PC-3 (cell line): ENCODE measurements at places on chromosomes 2 and 18. TPM values are rescaled to one million over a fixed set of nuclear protein-coding genes. Genes with fewer than 3 reads are reported as not detected.

DNA sequence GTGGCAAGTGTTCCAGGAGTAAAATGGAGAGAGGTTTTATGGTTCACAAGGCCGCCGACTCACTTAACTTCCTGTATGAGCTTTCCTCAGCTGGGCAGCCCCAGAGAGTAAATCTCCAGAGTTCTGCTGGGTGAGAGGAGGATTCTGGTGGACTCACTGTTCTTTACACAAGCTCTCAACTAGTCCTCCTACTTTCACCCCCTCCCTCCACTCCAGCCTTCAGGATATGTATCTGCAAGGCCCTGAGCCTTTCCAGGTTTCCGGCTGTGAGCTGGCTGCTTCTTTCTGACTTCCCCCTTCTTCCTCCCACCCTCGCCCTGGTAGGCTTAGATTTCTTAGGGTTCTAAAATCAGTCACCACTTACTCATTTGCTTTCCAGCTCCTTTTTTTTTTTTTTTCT, 34.0 kb downstream of the EML6 start:
- H3K27ac ChIP-seq: peak overlapping the region; percentile 2
- H3K4me1 ChIP-seq: peaks cover 45% of the 10 kb centered on the region
- DNase-seq: peak; percentile 51
- H3K36me3 ChIP-seq: no peaks in the 10 kb centered on the region
- no peak overlapping the region for H3K4me3 ChIP-seq

DNA sequence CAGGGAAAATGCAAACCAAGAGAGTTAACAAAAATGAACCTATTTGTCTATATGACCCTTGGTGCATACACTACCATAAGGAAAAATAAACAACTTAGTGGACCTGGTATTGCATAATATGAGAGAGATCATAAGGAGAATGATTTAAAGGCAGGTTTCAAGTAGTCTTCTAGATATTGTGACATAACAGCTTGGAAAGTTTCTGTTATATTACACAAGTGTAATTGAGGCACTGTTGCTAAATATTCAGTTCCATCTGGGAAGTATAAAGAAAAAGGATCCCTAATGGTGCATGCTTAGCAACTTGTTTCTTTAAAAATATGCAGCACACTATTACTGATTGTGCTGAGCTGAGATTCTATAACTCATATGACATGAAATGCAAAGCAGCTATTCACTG, 252.2 kb upstream of the SPHKAP start:
- H3K27ac ChIP-seq: no peak overlapping the region
- H3K36me3 ChIP-seq: no peaks in the 10 kb centered on the region
- H3K4me1 ChIP-seq: no peaks in the 10 kb centered on the region

GRCh38 chr2:133843551-133843950, 275.3 kb upstream of the NCKAP5 start:
- H3K27ac ChIP-seq: peak overlapping the region; percentile 96
- peaks cover 40% of the 10 kb centered on the region for H3K4me1 ChIP-seq
- no peaks in the 10 kb centered on the region for H3K27me3 ChIP-seq
- H3K36me3 ChIP-seq: no peaks in the 10 kb centered on the region
- no peak overlapping the region for H3K4me3 ChIP-seq

DNA sequence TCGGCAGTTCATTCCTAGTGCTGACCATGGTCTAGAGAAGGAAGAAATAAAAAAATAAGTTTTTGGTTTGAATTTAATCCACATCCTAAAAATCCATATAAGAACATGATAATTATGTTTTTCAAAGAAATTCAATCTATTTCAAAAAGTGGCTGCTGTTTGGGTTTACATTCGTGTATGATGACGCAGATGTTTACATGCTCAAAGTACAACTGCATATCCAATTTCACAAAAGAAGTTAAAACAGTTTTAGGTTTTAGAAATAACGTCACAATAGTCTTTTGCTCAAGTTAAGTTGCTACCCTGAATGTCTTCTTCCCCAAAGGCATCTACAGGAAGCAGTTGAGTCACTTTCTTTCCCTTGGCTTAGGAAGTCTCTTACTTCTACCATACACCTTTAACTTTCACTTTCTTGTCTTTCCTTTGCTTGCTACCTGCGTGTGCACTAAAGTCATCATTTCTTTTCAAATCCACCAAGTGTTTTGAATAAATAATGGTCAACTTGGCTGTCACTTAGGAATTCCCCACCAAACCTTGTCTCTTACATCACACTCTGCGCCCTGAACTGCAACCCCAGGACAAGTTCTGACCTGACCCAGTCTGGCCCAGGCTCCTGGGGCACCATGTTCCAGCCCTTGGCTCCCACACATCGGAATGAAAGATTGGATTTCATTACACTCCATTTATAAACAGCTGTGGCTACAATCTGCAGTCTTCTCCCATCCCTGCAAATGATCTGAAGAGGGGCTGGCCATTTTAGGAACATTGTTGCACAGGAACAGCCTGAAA, 28.4 kb downstream of the FAM237A start:
- H3K27ac ChIP-seq: no peak overlapping the region
- H3K36me3 ChIP-seq: no peaks in the 10 kb centered on the region
- no peak for DNase-seq
- peaks cover 6% of the 10 kb centered on the region; the same call in 1 of the 2 replicates for H3K27me3 ChIP-seq
- no peak overlapping the region for H3K4me3 ChIP-seq
- H3K4me1 ChIP-seq: no peaks in the 10 kb centered on the region

DNA sequence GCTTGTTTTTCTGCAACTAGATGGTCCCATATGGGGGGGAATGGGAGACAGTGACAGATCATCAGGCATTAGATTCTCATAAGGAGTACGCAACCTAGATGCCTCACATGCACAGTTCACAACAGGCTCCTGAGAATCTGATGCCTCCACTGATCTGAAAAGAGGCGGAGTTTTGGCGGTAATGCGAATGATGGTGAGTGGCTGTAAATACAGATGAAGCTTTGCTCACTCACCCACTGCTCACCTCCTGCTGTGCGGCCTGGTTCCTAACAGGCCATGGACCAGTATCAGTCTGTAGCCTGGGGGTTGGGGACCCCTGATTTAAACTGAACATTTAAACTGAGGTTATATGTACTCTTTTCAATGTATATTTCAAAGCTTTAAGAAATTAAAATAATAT, 40.7 kb downstream of the SOS1 start:
- H3K4me3 ChIP-seq: no peak overlapping the region
- no peak overlapping the region for H3K27ac ChIP-seq
- no peaks in the 10 kb centered on the region for H3K4me1 ChIP-seq
- H3K27me3 ChIP-seq: no peaks in the 10 kb centered on the region
- no peak for DNase-seq

DNA sequence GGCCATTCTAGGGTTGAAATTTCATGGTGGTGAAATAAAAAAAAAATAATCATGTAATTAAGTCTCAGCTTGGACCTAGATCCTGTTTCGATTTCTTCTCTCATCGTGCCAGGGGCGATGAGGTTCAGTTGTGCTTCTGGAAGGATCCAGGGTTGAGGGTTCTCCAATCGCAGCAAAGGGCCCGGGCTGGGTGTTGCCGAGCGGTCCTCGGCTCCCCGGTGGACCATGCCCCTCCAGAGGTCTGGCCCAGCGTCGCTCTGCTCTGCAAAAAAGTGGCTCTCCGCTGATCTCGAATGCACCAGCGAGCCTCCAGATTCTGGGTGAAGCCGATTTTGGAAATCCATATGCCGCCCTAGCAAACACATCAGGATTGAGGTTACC, 39.0 kb downstream of the EN1 start:
- no peaks in the 10 kb centered on the region for H3K36me3 ChIP-seq
- DNase-seq: no peak
- H3K27me3 ChIP-seq: peaks cover 65% of the 10 kb centered on the region
- H3K4me1 ChIP-seq: no peaks in the 10 kb centered on the region

DNA sequence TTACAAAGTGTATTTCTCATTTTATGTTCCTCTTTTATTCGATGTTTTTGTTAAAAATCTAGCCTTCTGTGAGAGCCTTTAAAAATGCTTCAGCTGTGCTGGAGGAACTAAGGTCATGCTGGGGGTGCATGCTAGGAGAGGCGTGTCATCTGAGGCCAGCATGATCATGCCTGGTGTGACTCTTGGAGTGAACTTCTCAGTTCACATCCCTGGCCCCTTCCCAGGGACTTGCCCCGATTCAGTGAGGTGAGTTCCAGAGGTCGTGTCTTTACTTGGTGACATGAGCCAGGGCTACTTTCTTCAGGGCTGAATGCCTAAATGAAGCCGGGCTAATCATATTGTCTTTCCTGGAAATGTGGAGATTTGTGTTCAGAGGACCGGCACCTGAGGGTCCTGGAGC, 264.9 kb downstream of the MREG start:
- no peaks in the 10 kb centered on the region for H3K27me3 ChIP-seq
- H3K27ac ChIP-seq: peak overlapping the region; percentile 46; the same call in 1 of the 2 replicates
- no peak for DNase-seq
- peaks cover 57% of the 10 kb centered on the region for H3K4me1 ChIP-seq

DNA sequence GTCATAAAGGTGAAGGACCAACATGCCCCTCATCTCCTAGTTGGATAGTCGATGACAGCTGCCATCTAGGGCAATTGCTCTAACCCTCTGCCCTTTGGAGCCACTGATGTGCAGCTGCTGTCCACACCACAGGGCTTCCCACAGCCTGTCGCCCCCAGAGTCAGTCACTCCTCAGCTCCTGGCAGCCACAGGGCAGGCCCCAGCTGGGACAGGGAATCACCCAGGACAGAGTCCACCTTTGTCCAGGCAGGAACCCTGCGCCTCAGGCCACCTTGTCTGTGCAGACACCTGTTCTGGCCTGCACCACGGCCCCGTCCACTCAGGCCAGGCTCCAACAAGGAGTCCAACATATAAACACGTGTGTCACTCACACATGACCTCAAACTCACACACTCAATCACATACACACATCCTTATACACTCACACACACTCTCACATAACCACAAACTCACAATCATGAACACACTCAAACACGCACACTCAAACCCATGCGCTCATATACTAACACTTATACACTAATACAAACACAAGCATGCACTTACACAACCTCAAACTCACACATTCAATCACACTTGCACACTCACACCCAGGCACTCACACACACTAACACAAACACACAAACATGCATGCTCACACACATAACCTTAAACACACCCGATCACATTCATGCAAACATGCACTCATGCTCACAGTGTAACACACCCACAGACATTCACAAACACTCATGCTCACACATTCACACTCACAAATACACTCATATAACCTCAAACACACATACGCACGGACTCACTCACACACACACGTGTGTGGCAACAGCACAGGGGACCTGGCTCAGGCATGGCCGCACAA, 29.7 kb downstream of the HDAC4 start:
- H3K27ac ChIP-seq: no peak overlapping the region
- no peak for DNase-seq
- no peaks in the 10 kb centered on the region for H3K4me1 ChIP-seq
- H3K36me3 ChIP-seq: no peaks in the 10 kb centered on the region

DNA sequence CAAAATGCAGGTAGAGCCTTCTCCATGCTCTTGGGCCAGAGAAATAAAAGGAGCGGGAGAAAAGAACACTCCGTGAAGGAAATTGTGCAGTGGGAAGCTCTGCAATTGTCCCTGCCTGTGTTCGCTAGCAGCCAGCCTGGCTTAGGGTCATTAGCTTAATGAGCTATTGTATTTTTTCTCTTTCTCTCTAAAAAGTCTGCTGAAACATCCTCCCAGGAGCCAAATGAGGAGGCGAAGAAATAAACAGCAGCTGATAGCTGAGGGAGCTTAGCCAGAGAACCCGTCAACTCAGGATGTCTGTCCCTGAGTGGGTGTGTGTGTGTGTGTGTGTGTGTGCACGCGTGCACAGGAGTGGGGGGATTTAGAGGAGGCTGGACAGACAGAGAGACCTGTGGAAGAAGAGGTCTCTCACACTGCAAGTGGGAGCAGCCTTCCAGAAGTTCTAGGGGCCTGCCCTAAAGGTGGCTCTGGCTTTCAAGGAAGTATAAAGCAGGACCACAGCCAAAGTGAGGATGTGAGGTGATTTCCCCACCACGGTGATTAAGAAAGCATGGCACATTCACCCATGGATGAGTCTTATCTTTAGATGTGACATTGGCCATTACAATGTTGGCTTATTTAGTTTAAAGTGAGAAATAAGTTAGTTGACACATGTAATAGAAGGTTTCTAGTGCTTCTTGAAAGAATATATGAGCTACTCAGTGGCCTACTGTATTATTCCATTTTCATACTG, 690.4 kb downstream of the RNF144A start:
- peaks cover 3% of the 10 kb centered on the region for H3K4me1 ChIP-seq
- no peaks in the 10 kb centered on the region for H3K36me3 ChIP-seq
- no peak for DNase-seq

- H3K27me3 ChIP-seq: no peaks in the 10 kb centered on the region
- no peak overlapping the region for H3K4me3 ChIP-seq
- H3K4me1 ChIP-seq: peaks cover 7% of the 10 kb centered on the region; the same call in 1 of the 2 replicates
- no peak overlapping the region for H3K27ac ChIP-seq
- no peak for DNase-seq
Measured at GRCh38 chr2:12341920-12342319, 374.8 kb upstream of the TRIB2 start.

- H3K4me1 ChIP-seq: no peaks in the 10 kb centered on the region
- DNase-seq: no peak
- H3K4me3 ChIP-seq: no peak overlapping the region
- H3K27ac ChIP-seq: no peak overlapping the region
Measured at GRCh38 chr18:74976331-74976909, 232.5 kb downstream of the PTGR3 start.

DNA sequence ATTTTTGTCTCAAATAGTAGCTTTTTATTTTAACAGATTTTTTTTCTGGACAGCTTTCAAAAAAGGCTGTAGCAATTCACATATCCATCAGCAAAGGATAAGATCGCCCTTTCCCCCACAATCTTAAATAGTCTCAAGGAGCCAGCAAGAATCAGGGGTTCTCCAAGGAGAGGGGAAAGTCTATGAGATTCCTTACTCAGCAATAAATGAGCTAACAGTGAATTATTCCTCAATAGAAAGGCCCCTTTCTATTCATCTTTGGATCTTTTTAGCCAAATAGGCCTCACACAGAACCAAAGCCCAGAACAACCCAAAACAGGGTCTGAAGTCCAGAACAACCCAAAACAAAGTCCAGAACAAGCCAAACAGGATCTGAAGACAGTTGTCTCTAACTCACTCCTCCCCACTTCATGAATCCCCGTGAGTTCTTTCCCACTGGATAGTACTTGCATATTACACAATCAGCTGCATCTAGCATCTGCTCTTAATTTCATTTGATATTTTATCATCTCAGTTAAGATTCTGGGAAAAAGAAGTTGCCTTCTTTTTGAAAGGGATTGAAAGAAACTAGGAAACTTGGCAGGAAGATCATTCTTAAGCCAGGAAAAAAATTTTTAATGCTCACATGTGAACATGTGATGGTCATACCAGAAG, 3.4 kb upstream of the DHRS9 start:
- no peak for DNase-seq
- H3K27me3 ChIP-seq: no peaks in the 10 kb centered on the region
- H3K4me3 ChIP-seq: no peak overlapping the region
- H3K27ac ChIP-seq: no peak overlapping the region
- no peaks in the 10 kb centered on the region for H3K36me3 ChIP-seq
- peaks cover 25% of the 10 kb centered on the region for H3K4me1 ChIP-seq

GRCh38 chr2:65329525-65329924, 101.9 kb downstream of the ACTR2 start:
- no peaks in the 10 kb centered on the region for H3K27me3 ChIP-seq
- no peak for DNase-seq
- no peaks in the 10 kb centered on the region for H3K4me1 ChIP-seq
- no peak overlapping the region for H3K4me3 ChIP-seq
- no peak overlapping the region for H3K27ac ChIP-seq
- H3K36me3 ChIP-seq: peaks cover 40% of the 10 kb centered on the region

The CXCR1 gene
- not detected in 2 replicates for total RNA-seq

The KIF3C gene
- total RNA-seq: 12.8 and 20.1 TPM in 2 replicates

The CMPK2 gene
- total RNA-seq: 5.0 and 6.5 TPM in 2 replicates

The AUP1 gene
- 218 and 233 TPM in 2 replicates for total RNA-seq

The CNGA3 gene
- total RNA-seq: not detected in 2 replicates

The YIPF4 gene
- total RNA-seq: 9.6 and 13.1 TPM in 2 replicates
